CD14-positive monocyte (primary cell): ENCODE measurements at places on chromosomes 5 and 9. TPM values are rescaled to one million over a fixed set of nuclear protein-coding genes. Genes with fewer than 3 reads are reported as not detected.

DNA sequence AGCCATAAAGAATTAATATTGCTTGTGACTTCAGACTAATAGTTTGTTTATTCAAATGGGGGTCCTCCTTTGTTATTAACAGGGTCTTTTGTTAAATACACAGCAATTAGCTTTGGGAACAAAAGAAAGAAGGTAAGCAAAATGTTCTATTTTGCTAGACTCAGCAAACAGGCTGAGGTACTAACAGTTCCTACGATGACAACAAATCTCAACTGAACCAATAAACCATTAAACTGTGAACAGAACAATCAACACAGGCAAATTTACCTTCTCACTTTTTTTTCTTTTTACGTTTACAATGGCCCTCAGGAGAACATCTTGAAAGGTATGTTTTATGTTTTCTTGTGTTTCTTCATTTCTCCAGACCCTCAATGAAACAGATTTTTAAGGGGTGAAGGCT, 207.2 kb downstream of the NFIB start:
- H3K27ac ChIP-seq = no peak overlapping the region
- no peak overlapping the region for H3K4me3 ChIP-seq
- no peak for DNase-seq
- H3K4me1 ChIP-seq = no peaks in the 10 kb centered on the region

- no peak for DNase-seq
- no peak overlapping the region for H3K4me3 ChIP-seq
- no peaks in the 10 kb centered on the region for H3K27me3 ChIP-seq
- H3K36me3 ChIP-seq = no peaks in the 10 kb centered on the region
- H3K4me1 ChIP-seq = no peaks in the 10 kb centered on the region
Observed at GRCh38 chr5:162221910-162222309, 154.3 kb downstream of the GABRG2 start.

GRCh38 chr5:64000096-64000495, 37.9 kb upstream of the HTR1A start:
- no peak for DNase-seq
- no peak overlapping the region for H3K27ac ChIP-seq
- no peaks in the 10 kb centered on the region for H3K27me3 ChIP-seq
- no peak overlapping the region for H3K4me3 ChIP-seq

GRCh38 chr9:79939819-79940218, 368.1 kb downstream of the TLE4 start:
- H3K27me3 ChIP-seq = no peaks in the 10 kb centered on the region
- no peak overlapping the region for H3K27ac ChIP-seq
- no peak overlapping the region for H3K4me3 ChIP-seq
- no peaks in the 10 kb centered on the region for H3K36me3 ChIP-seq
- DNase-seq = no peak

DNA sequence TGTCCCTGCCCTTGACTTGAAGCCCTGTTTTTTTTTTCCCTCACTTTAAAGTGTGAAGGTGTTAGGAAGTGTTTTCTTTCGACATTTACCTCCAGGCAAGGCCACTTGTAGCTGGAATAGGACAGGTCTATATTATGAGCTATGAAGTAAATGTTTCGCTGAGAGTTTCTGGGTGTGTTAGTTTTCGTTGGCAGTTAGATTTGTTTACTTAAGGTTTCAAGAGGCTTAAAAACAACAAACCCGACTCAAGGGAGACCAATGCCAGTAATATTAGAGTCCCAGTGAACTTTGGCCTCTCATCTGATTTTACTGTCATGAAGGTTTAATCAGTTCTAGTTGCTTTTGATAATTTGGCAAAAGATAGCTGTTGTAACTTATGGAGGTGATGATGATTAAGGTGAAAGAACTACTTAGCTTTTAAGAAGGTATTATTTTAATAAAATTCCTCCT, 25.2 kb downstream of the OCLN start:
- H3K27ac ChIP-seq = no peak overlapping the region
- no peaks in the 10 kb centered on the region for H3K4me1 ChIP-seq
- DNase-seq = no peak
- no peaks in the 10 kb centered on the region for H3K27me3 ChIP-seq
- H3K36me3 ChIP-seq = no peaks in the 10 kb centered on the region

DNA sequence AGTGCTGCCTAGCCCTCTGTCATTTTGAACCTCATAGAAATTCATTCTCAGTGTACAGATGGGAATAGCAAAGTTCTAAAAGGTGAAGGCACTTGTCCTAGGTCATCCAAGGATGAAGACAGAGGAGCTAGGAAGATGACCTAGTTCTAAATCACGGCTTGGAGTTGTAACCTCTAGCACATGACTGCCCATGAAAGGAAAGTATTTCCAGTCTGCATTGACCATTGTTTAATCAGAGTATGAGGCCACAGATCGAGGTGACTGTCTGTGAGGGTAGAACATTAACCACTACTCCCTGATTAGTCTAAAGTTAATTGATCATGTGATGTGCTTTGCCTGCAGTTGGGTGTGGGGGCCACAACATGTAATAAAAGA, 674 bp upstream of the TNFSF15 start:
- DNase-seq = no peak
- H3K27me3 ChIP-seq = no peaks in the 10 kb centered on the region
- peak overlapping the region; percentile 83 for H3K27ac ChIP-seq
- H3K4me1 ChIP-seq = peaks cover 44% of the 10 kb centered on the region

DNA sequence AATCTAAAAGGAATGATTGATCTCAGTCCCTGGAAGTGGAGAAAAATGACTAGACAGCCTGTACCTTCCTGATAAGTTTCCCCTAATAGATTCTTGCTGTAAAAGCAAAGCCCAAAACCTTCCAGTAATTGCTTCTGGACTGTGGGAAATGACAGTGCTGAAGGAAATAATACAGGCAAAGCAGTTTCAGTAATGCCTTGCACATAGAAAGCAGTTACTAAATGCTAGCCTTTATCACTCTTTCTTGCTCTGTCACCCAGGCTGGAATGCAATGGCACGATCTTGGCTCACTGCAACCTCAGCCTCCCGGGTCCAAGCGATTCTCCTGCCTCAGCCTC, 50.3 kb downstream of the MAP1B start:
- H3K4me3 ChIP-seq = no peak overlapping the region
- H3K27me3 ChIP-seq = peaks cover 3% of the 10 kb centered on the region
- H3K36me3 ChIP-seq = no peaks in the 10 kb centered on the region

GRCh38 chr5:88746438-88746882, 136.5 kb downstream of the MEF2C start:
- H3K27ac ChIP-seq = no peak overlapping the region
- no peaks in the 10 kb centered on the region for H3K4me1 ChIP-seq
- no peaks in the 10 kb centered on the region for H3K27me3 ChIP-seq
- H3K4me3 ChIP-seq = no peak overlapping the region

DNA sequence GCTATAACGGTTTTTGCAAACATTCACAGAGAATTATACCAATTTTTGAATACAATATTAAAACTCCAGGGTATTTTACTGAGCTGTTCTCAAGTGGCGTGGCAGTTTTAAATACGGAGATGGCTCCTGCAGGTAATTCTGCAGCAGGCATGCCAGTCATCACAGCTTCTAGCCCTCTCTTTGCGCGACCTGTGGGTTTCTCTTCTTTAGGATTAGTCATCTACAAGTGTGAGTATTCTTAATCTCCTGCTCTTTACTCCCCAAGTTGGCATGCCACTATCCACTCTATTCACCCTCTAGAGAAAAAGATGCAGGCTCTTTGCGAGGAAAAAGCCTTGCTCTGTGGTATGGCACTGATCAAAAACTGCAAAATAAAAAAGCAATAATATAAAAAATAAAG, 43.9 kb downstream of the ANKRD31 start:
- no peaks in the 10 kb centered on the region for H3K36me3 ChIP-seq
- no peaks in the 10 kb centered on the region for H3K4me1 ChIP-seq
- peaks cover 5% of the 10 kb centered on the region for H3K27me3 ChIP-seq
- no peak overlapping the region for H3K27ac ChIP-seq
- no peak overlapping the region for H3K4me3 ChIP-seq
- no peak for DNase-seq

DNA sequence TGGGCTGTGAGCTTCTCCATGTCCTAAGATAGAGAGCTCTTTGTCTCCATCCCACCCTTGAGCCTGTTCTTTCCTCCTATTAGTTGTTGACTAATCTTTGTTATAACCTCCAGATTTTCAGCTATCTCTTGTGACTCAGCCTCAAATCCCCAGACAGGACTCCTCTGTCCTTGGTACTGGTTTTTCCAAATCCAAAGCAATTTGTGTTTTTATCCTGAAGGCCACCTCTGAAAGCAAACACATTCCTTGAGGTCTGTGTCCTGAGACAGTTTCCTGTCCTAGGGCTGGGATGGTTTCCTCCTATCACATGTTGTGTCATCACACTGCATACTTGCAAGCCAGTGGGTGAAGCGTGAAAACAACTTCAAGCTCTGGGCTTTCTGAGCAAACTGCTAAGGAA, 8.5 kb downstream of the TNC start:
- no peaks in the 10 kb centered on the region for H3K4me1 ChIP-seq
- H3K4me3 ChIP-seq = no peak overlapping the region
- no peaks in the 10 kb centered on the region for H3K27me3 ChIP-seq
- no peaks in the 10 kb centered on the region for H3K36me3 ChIP-seq
- H3K27ac ChIP-seq = no peak overlapping the region

DNA sequence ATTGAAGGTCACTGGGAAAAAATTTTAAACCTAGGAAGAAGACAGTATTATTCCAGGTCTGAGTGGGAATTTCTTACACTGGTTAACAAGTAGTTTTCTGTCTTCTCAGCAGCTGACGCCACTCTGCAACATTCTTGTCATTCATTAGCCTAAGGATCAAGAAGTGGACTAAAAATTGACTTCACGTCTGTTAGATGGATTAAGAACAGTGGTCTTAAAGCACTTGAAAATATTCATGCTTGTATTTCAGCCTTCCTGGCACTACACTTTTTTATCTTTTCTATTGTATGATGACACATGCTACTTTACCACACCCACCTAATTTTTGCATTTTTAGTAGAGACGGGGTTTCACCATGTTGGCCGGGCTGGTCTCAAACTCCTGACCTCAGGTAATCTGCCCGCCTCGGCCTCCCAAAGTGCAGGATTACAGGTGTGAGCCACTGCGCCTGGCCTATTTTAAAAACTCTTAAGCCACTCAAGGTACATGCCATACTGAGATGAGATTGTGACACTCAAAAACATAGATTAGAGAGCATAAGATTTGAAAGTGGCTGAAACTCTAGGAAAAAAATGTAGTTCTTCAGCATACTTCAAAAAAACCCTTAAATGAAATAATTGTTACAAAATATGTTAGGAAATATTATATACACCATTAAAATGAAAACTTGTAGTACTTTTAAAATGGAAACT, 8.4 kb downstream of the MATR3 start:
- no peaks in the 10 kb centered on the region for H3K36me3 ChIP-seq
- no peak overlapping the region for H3K4me3 ChIP-seq
- DNase-seq = no peak
- peak overlapping the region; percentile 11 for H3K27ac ChIP-seq
- H3K4me1 ChIP-seq = no peaks in the 10 kb centered on the region

DNA sequence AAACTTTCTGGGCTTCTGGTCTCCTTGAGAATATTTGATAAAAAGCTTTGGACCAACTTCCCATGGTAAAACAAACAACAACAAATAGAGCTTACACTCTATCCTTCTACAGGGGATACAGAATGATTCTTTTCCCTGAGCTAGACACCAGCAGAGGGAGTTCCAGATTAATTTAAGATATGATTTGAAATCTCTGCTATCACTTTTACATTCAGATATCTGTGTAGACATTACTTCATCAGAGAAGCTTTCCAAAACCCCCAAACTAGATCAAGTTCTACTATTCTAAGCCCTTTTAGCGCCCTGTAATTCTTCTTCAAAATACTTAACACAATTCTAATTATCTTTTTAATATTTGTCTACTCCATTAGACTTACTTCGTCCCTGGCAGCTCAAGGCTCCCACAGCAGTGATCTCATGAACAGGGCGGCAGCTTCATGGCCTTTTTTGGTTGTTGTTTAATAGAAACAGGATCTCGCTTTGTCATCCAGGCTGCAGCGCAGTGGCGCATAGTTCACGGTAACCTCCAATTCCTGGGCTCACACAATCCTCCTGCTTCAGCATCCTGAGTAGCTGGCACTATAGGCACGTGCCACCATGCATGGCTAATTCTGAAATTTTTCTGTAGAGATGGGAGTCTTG, 955 bp upstream of the GALNT12 start:
- no peak overlapping the region for H3K27ac ChIP-seq
- H3K27me3 ChIP-seq = peaks cover 23% of the 10 kb centered on the region
- DNase-seq = no peak
- H3K36me3 ChIP-seq = no peaks in the 10 kb centered on the region

- no peaks in the 10 kb centered on the region for H3K36me3 ChIP-seq
- H3K4me1 ChIP-seq = peaks cover 13% of the 10 kb centered on the region
- DNase-seq = no peak
- H3K4me3 ChIP-seq = no peak overlapping the region
- no peaks in the 10 kb centered on the region for H3K27me3 ChIP-seq
Observed at GRCh38 chr5:133029416-133029815, 3.1 kb upstream of the ZCCHC10 start.

DNA sequence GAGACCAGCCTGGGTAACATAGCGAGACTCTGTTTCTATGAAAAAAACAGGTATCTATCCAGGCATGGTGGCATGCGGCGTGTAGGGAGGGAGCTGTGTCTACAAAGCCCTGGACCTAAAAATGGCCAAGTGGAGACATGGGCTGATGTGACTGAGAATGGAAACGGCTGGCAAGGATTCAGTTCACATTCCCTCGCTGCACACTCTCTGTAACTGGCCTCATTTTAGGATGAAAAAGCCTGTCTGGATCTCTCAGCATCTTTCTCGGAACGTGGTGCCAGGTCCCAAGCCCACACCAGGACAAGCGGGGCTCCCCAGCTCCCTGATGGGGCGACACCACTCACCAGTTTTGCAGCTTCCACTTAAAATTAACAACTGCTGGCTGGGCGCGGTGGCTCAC, 13.4 kb downstream of the EXD3 start:
- no peak overlapping the region for H3K4me3 ChIP-seq
- no peak overlapping the region for H3K27ac ChIP-seq
- peaks cover 19% of the 10 kb centered on the region for H3K4me1 ChIP-seq
- DNase-seq = no peak

FAM151B gene
- polyA plus RNA-seq = 4.5 TPM

HAPLN1 gene
- polyA plus RNA-seq = not detected

C8G gene
- polyA plus RNA-seq = not detected

SOHLH1 gene
- polyA plus RNA-seq = not detected in 2 replicates

GPX3 gene
- 3.8 TPM for polyA plus RNA-seq

JADE2 gene
- polyA plus RNA-seq = 3.1 TPM

RASGRF2 gene
- polyA plus RNA-seq = 0.01 TPM in 1 of 2 replicates, not detected in the other
